Right forelimb (tissue), 1 donor: ENCODE measurements at places on chromosomes 12 and 14.

DNA sequence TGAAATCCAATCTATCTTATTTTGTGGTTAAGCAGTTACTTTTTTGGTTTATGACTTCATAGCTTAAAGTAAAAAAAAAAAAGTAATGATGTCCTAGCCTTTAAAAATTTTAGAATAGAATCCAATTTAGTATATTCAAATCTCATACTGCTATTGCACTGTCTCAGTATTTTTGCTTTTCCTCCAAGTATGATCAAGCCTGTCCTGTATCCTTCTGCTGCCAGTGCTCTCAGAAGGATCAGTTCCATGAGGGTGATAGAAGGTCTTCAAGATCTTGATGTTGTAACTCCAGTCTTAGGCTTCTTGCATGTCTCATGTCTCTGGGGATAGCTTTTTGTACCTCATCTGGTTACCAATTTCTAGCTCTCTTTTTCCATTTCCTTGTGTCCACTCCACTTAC lies 324.2 kb upstream of the FAR2 start:
- DNase-seq = no peak

DNA sequence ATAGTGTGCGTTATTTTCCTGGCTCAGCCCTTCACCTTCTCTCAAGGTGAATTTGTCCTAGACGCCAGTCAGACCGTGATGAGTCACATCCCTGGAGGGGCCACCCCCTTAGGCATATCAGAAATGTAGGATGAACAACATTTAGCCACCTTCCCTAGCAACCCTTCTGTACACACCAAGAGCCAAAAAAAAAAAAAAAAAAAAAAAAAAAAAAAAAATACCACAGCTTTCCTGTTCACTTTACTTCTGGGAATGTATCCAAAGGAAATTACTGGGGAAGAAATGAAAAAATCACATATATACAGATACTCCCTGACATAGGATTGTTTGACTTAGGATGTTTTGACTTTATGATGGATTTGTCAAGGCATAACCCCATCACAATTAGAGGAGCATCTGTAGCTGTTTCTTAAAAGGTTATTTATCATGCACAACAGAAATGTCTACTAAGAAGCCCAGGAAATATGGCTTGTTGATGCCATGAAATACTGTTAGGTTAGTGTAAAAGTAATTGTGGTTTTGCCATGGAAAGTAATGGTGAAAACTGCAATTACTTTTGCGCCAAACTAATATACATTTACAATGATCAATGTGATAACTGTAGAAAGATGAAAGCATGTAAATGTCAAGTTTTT lies 68.2 kb upstream of the BDKRB2 start:
- DNase-seq = no peak

GRCh38 chr12:28367326-28367725 lies 177.1 kb downstream of the CCDC91 start:
- DNase-seq = no peak

DNA sequence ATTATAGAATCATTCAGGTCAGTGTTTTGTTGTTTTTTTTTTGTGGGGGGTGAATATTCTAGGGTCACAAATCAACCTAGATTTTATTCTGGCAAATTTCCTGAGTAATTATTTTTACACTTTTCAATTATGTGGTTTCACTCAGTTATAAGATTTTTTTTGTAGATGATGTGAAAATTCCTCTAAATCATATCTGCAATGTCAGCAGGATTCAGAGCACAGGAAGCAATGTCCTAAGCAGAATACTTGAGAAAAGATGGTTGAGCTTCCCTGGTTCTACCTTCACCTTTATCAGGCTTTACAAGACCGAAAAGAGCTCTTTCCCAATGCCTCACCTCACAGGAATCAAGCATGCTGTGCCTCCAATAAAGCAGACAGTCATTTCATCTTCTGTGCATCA lies 124.3 kb downstream of the SLC41A2 start:
- DNase-seq = no peak

GRCh38 chr14:103840014-103840413 lies 7.4 kb downstream of the PPP1R13B start:
- DNase-seq = no peak

DNA sequence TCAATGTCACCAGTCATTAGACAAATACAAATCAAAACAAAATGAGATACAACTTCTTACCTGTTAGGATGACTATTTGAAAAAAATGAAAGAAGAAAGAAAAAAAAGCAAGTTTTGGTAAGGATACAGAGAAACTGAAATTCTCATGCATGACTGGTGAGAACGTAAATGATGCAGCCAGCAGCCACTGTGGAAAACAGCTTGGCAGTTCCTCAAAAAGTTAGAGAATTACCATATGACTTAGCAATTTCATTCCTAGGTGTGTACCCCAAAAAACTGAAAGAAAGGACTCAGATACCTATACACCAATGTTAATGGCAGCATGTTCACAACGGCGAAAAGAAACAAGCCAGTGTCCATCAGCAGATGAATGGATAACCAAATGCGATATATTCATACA lies 26.6 kb downstream of the NINJ2 start:
- DNase-seq = no peak

GRCh38 chr12:56243731-56244181 lies 13.9 kb downstream of the SLC39A5 start:
- no peak for DNase-seq

GRCh38 chr12:90174198-90174510 lies 465.5 kb upstream of the ATP2B1 start:
- no peak for DNase-seq

- no peak for DNase-seq
These were observed 82.6 kb downstream of the SLCO1A2 start for GRCh38 chr12:21252070-21252469.

DNA sequence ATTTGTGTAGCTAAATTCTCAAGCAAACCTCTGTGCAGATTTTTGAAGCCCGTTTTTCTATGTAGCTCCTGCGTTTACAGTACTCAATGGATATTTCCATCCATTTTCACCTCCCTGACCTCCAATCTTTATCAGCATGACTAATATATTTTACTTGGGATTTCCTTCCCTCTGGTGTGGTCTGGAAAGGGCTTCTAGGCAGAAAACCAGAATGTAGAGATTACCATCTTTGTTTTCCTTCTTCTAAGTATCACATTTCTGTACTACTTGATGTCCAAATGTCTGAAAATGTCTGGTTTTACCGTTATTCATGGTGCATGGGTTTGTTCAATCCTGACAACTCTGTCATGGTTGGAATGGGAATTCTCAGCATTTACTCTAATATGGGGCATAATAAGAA lies 907.6 kb upstream of the FLRT2 start:
- no peak for DNase-seq

- DNase-seq = no peak
These were observed 49.8 kb downstream of the SDR9C7 start for GRCh38 chr12:56884421-56884820.

DNA sequence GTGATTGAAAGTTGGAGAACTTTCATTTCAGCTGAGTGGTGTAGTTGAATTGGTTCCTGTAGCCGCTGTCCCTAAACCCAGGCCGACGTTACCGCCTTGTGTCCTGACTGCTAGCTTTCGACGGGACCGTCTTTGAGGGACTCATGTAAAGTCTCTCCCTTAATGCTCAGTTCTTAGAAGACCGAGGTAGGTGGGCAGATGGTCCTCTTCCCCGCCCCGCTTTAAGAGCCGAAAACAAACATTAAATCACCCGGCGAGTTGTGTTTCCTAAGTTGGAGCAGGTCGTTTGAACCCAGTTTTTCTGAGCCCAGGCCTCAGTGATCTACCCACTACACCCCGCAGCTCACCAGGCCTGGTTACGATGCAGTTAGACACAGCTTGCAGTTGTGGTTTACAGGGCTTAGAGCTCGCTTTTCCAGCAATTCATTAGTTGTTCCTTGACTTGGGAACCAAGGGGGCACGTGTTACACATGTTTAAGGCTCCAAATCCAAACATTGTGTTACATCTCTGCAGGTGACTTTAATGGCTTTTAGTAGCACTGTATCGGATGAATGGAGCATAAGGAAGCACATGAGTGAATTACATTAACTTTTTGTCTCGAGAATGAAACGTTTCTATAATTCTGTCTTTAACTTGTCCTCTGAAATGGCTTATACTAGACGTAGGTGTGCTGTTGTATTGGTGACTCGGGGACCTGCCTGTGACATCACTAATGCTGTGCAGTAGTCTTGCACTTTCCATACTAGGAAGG lies 790 bp downstream of the NEDD1 start:
- peak; percentile 56 for DNase-seq

DNA sequence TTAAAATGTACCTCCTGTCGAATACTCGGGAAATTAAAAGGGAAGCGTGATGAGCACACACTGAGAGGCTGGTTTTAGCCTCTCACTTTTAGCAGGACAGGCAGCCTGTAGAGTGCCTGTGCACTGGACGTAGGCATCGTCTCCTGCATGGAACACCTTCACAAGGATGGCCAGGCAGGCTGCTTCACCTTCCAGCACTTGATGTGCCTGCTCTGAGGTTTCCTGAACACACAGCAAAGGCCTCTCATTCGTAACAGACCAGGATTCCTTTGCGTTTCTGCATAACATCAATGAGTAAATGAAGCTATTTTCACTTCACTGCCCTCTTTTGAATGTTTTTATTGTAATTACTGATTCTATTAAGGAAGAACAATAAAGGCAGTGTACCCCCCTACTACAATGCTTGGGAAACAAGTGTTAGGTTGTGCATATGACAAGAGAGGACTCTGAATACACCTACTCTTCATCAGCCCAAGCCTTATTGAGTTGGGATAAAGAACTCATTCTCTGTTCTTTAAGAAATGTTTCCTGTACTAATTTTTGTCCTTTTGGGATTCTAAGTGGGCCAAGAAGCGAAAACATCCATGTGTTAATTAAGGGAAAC lies 1077.6 kb upstream of the FOXG1 start:
- no peak for DNase-seq
